AG20443 (cell line): ENCODE measurements at places on chromosomes 12 and 14.

DNA sequence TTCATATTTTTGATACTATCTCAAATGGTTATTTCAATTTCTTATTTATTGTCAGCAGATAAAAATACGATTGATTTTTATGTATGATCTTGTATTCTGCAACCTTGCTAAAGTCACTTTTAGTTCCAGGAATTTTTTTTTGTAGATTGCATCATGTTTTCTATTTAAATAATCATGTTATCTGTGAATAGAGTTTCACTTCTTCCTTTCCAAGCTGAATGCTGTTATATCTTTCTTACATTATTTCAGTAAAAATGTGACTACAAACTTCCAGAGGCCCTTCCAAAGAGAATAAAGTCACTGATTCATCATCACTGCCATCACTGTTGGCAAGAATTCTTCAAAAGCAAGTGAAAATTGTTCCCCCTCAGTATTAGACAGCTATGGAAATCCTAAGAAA, 104.7 kb upstream of the RAP1B start:
- no peak for DNase-seq

GRCh38 chr12:110289044-110289710, 8.1 kb downstream of the ATP2A2 start:
- DNase-seq = no peak

- peak; percentile 92 for DNase-seq
These were observed at the start of gene ENO2 for GRCh38 chr12:6914246-6914946. TSS of gene ENO2 (plus strand) at chr12:6914580. CDS start at chr12:6915833, 1,253 bp downstream.

DNA sequence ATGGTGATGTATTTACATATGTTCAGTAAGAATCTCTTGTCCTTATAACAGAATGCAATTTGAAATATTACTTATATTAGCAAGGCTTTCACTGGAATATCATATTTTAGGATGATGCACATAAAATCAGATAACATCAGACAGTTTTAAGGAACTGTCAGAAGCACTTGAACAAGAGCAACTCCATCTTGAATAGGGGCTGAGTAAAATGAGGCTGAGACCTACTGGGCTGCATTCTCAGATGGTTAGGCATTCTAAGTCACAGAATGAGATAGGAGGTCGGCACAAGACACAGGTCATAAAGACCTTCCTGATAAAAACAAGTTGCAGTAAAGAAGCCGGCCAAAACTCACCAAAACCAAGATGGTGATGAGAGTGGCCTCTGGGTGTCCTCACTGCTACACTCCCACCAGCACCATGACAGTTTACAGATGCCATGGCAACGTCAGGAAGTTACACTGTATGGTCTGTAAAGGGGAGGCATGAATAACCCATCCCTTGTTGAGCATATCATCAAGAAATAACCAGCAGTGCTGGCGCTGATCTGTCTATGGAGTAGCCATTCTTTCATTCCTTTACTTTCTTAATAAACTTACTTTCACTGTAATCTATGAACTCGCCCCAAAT, 27.6 kb upstream of the ETV6 start:
- no peak for DNase-seq

GRCh38 chr12:53048033-53048779, 1.7 kb upstream of the TNS2 start:
- no peak for DNase-seq

GRCh38 chr12:122028905-122029560, 7.3 kb downstream of the BCL7A start:
- no peak for DNase-seq

GRCh38 chr12:58896278-58896677, 24.0 kb downstream of the LRIG3 start:
- no peak for DNase-seq

GRCh38 chr14:86779416-86779815, 1213.6 kb downstream of the GALC start:
- no peak for DNase-seq

- DNase-seq = no peak
These were observed 22.3 kb upstream of the MED13L start for GRCh38 chr12:116299665-116300328.

DNA sequence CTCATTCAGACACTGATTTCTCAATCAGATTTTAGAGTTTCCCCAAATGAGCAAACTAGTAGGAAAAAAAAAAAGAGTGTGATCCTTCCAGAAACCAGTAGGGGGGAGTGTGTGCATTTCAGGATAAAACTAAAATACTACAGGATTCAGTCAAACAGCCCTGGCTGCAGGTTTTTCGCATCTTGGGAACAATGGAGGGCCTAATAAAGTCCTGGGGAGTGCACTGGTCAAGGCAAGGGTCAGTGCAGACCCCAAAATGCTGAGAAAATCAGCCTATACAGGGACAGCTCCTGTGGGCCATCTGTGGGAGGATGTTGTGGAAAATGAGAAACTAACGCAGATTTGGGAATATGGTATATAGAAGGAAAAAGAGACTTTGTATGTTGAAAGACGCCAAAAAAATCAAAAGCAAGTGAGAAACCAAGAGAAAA, 22.2 kb upstream of the ABCD4 start:
- DNase-seq = peak; percentile 79

DNA sequence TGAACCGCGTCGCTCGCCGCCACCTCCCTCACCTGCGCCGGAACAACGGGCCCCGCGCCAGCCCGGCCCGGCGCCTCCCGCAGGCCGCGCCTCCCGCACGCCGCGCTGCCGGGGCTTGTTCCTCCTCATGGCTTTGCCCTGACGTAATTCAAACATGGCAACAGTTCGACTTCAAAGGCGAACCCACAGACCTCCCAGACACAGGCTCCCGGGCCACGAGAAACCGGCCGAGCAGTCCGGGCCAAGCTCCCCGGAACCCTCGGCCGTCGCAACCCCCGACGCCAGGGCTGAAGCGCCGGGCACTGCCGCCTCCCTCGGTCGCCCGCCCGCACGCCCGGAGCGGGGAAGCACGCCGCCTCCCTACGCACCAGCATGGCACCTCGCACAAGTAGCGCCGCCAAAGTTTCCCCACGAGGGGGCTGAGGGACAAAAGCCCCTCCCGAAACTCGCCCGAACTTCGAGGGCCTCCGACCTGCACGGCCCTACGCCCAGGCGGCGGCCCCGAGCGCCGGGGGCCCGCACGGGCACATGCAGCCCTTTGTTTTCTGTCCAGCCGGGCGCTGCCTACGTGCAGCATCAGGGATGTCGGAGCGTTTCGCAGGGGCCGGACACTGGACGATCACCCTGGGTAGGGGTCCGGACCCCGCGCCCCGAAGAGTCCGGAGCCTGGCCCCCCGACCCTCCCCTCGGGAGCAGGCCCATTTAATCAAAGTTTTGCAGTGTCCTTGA, 1.7 kb downstream of the SINHCAF start:
- peak; percentile 79 for DNase-seq

- DNase-seq = no peak
These were observed 19.4 kb downstream of the AEBP2 start for GRCh38 chr12:19458733-19459132.

DNA sequence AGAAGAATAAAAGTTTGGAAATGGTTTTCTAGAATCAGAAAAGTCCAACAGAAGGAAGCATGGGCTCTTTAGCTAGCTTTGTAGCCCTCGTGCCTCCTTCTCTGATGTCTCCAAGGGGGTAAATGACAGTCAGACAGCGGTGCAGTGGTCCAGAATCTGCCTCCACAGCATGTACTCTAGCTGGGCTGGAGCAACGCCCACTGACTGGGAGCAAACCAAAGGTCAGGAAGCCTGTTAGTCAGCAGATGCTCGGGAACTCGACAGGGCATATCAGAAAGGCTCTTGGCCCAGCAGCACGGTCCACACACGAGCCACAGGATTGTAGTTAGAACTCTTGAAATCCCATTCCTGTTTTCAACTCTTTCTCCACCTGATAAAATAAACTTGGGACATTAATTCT, 164.3 kb downstream of the GRIN2B start:
- DNase-seq = no peak

GRCh38 chr12:29212682-29213403, 63.8 kb downstream of the FAR2 start:
- DNase-seq = no peak

DNA sequence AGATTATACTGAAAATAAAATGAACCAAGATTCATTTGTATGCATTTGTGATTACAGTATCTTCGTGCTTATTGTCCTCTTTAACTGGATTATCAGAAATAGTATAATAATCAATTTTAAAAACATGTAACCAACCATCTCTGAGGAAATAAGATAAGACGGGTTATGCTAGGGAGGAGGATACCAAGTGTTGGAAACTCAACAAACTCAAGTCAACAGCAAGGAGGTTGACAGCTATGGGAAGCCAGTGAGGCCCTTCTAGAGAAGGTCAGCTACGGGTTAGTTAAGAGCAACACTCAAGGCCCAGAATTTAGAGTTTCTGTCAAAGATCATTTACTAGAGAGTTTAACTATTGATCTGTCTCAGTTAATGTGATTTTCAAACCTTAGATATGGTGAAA, 137.2 kb downstream of the PDZRN4 start:
- no peak for DNase-seq

- no peak for DNase-seq
These were observed 31.6 kb upstream of the FRS2 start for GRCh38 chr12:69438539-69438938.

- no peak for DNase-seq
These were observed 27.6 kb downstream of the PDE3A start for GRCh38 chr12:20395791-20396550.

- no peak for DNase-seq
These were observed 45.6 kb upstream of the RBM19 start for GRCh38 chr12:114011711-114012110.

DNA sequence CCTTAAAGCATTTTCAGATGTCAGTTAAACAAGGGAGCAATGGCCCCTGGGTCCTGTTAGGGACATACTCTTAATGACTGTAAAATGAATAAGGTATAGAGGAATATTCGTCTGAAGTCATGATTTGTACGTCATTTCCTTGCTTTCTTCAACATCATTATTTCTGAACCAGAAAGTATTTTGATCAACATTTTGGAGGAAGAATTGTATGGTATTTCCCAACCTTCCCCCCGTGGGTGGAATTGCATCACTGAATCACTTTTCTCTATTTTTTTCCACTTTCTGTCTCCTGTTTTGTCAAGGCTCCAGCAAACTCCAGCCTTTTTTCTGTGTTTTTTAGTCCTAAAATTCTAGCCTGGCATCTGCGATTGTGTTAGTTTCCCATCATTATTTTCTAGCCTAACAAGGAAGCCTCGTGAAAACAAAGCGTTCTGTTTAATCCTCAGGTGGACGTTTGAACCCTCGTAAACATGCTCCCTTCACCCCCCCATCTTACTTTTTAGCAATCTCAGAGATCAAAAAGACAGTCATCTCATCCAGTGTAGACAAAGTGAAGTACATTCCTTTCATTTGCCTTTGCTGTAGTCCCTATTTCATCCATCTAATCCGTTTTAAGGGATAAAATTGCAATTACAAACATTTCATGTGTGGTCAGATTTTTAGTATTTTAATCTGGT, 62.3 kb downstream of the ETV6 start:
- peak; percentile 67 for DNase-seq

DNA sequence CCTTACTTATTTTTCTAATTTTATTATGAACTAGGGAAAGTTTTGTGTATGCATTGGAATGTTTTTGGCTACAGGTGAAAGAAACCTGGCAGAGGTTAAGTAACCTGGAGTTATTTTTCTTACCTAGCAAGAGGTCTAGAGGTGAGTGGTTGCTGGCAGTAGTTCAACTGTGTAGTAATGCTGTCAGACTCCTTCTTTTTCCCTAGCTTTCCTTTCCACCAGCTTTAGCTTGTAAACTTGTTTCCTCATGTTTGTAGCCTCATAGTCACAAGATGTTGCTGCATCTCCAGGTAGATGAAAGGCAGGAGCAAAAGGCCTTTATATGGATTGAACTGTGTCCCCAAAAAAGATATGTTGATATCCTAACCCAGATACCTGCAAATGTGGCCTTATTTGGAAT, 105.1 kb upstream of the AMIGO2 start:
- no peak for DNase-seq

DNA sequence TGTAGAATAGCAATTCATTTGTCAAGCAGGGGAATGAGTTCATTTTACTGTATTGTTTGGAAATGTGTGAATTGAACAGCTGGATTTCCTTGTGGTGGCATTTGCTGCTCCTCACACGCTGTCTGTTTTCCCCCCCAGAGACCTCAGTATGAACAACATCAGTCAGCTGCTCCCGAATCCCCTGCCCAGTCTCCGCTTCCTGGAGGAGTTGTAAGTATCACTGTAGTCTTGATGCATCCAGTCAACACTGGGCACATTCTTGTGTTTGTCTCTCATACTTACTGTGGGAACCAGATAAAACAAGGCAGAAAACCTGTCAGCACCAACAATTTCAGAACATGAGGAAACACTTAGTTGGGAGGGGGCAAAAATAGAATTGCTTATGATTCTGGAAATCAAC, 64.9 kb downstream of the LGR5 start:
- DNase-seq = no peak
